Kidney epithelial cell (primary cell): ENCODE measurements at places on chromosomes 5 and 9. TPM values are rescaled to one million over a fixed set of nuclear protein-coding genes. Genes with fewer than 3 reads are reported as not detected.

DNA sequence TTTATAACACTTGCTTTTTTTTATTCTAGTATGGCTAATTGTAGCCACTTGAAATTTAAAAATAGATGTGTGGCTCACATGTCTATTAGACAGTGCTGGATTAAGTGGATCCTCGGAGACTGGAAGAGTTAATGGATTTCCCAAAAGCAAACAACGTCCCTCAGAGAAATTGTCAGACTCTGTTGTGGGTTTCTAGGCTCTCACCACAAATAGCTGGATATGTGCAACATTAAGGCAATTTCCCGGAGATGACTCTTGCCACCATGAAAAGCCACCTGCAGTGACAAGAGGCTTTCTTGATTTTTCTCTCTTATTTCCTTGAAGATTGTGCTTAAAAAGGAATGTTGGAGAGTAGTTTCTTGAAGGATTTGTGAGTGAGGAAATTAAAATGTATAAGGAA is 43.2 kb downstream of the TMEM167A start:
- DNase-seq = no peak

GRCh38 chr5:40384782-40385390 is 294.8 kb upstream of the PTGER4 start:
- no peak for DNase-seq

- no peak for DNase-seq
Measured at GRCh38 chr5:156251076-156251475, 75.9 kb upstream of the SGCD start.

- no peak for DNase-seq
Measured at GRCh38 chr5:74810915-74811314, 43.9 kb downstream of the NSA2 start.

DNA sequence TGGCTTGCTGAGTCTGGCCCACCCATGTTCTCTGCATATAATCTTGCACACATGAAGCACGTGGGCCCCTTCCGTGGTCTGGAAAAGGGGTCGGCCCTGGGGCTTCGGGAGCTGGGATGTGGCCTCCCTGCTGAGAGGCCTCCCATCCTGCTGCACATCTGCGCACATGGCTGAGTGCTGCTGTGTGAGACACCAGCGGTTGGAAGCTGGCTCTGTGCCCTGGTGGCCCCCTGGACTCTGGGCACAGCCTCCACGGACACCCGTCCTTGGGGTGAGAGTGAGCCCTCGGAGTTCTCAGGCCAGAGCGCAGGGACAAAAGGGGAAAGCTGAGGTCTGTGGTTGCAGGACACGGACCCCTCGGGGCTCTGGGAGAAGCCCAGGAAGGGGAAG is 115.8 kb downstream of the RXRA start:
- no peak for DNase-seq

DNA sequence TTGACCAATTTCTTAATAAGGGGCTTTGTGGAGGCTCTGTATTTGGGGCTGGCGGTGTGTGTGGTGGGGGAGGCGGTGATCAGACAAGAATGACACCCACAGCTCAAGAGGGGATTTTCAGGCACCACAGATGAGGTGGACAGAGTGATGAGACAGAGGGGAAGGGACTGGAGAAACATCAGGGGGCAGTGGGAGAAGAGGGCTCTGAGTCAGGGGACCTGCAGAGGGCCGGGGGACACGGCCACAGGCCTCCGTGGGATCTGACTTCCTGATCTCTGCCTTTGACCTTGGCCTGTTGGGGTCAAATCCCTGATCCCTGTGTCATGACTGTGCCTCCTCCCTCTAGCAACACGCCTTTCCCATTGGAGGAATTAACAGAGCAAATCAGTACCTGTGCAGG is 197.7 kb downstream of the C9orf50 start:
- no peak for DNase-seq

The CFAP77 gene
- total RNA-seq = 0.48 and 0.58 TPM in 2 replicates

The SLC6A19 gene
- not detected in 2 replicates for total RNA-seq

The SAXO1 gene
- under 0.01 TPM in 1 of 2 replicates, not detected in the other for total RNA-seq
